ENCODE measurements at places on chromosomes 11 and 22.

DNA sequence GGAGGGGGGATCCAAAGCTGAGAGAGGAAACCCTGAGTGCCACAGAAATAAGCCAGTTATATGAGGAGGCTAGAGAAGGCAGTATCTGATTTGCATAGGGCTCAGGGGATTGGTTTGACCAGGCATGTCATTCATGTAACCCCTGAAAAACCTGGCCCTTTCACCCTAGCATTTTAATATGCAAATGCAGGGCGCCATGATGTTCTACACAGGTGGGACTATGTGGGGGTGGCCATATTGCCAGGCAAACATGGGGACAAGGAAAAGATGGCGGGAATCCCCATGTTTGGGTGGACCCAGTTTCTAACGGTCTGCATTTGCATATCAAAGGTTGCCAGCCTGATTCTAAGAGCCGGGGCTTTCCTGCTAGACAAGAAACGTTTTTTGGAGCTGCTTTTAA, 27.2 kb downstream of the CSF2RB start:
- DNase-seq: no peak

- DNase-seq: no peak
These were observed 102.4 kb downstream of the MORC2 start for GRCh38 chr22:30866216-30866615.

DNA sequence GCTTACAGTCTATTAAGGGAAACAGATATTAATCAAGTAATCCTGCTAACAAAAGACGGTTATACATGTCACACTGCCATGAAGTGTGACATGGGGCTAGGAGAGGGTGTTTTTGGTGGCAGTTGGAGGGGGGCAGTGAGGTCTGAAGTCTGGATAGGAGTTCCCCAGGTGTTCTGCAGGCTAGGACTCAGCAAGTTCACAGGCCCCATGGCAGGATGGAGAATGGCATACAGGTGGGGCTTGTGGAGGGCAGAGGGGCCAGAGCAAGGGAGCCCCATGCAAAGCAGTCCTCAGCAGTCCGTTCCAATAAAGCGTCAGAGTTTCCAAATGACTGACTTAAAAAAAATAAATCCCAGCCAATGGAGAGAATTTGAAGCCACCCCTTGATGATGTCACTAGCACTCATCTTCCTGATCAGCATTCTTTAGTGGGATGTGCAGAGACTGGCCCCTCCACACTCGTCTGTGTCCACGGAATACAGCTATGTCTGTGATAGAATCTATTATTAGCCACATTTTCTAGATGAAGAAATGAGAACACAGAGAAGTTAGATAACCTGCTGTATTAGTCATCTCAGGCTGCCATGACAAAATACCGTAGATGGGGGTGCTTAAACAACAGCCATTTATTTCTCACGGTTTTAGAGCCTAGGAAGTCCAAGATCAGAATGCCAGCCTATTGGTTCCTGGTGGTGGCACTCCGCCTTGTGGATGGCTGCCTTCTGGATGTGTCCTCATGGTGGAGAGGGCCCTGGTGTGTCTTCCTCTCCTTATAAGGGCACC, 32.6 kb downstream of the PRDM11 start:
- no peak for DNase-seq

GRCh38 chr11:14826600-14826999, 65.4 kb downstream of the CYP2R1 start:
- DNase-seq: no peak

DNA sequence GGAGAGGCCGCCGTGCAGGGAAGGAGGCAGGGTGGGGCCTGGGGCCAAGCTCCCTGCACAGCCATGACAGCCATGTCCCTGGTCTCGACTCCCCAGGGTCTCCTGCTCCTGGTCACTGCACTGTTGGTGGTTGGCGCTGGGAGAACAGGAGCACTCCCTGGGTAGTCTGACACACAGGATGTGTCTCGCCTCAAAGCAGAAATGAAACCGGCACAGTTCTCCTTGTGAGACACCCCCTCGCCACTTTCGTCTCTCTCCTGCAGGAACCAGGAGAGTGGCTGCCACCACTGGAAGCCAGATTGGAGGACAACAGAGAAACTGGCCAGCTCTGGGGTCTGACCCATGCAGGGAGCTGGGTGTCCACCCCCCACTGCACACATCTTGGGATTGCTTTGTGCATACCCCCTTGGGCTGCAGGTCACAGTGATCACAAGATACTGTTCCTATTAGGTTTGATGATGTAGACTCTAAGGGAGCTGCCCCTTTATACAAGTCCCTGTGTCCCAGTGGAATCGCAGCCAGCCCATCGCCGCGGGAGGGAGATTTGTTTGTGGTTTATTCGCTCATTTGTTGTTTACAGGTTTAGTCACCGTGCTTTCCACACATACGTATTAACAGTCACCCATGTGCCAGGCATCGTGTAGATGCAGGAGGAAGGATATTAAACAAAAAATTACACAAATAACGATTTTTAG, 27.0 kb upstream of the YWHAH start:
- no peak for DNase-seq

DNA sequence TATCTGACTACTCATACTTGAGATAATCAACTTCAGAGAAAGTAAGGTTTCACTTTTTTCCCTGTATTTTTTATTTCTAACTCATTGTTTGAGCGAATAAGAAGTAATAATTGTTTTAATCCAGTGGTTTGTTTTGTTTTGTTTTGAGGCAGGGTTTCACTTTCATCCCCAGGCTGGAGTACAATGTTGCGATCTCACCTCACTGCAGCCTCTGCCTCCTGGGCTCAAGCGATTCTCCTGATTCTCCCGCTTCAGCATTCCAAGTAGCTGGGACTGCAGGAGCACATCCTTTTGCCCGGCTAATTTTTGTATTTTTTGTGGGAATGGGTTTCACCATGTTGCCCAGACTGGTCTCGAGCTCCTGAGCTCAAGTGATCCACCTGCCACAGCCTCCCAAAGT, 8.6 kb downstream of the GTF2H1 start:
- no peak for DNase-seq

GRCh38 chr22:50238755-50239154, 6.1 kb downstream of the TUBGCP6 start:
- no peak for DNase-seq

GRCh38 chr11:3340025-3340424, 38.9 kb downstream of the ZNF195 start:
- peak; percentile 62 for DNase-seq

- no peak for DNase-seq
These were observed 98.3 kb upstream of the HSD17B12 start for GRCh38 chr11:43582024-43582862.

DNA sequence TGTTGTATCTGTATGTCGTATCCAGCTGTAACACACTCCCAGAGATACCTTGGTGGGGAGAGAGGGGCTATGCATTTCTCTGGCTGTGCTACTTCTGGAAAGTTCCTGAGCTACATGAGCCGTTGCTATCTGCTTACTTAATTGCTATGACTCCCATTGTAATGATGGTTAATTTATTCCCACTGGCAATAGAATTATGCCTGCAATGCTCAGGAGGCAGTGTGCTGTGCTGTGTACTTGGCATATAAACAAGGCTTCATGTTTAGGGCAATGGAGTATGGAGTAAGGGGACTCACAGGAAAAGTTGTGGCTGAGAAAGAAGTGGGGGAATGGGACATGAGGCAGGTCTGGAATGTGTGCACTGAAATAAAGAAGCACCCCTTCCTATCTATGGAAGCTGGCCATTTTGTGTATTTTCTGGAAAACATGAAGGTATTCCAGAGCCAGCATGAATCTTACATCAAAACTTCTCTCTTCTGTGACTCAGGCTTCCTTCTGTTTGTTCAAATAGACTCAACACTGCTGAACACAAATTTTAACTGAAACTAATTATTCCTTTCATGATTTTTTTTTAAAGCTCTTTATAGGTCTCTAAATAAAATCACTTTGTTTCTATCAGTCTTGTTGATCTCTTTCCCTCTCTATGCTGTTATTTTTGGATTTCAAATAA, 40.6 kb downstream of the CD44 start:
- no peak for DNase-seq

- no peak for DNase-seq
These were observed 112.8 kb downstream of the WNT7B start for GRCh38 chr22:45863981-45864751.

DNA sequence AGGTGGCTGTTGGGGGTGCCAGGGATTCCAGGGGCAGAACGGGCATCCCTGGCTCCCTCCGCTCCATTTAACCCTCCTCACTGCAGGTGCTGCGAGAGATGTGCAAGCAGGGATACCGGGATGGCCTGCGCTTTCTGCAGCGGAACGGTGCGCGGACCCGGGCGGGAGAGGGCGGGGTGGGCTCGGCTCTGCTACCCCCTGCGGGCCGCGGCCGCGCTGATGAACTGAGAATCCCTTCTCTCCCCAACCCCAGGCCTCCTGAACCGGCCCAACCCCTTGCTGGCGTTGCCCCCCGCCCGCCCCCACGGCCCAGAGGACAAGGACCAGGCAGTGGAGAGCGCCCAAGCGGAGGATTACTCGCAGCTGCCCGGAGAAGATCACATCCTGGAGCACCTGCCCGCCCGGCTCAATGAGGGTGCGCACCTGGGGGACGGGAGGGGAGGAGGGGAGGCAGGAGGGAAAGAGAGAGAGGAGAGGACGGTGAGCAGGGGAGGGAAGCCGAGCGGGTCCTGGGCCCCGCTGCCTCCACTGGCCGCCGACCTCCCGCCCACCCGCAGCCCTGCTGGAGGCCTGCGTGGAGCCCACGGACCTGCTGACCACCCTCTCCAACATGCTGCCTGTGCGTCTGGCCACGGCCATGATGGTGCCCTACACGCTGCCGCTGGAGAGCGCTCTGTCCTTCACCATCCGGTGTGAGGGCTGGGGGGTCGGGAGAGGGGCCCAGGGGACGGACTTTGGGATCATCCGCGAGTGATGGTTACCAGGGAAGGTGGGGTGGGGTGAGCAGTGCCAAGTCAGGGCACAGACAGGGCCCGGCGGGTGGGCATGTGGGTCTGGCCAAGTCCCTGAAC, 4.1 kb upstream of the CRACR2B start:
- no peak for DNase-seq

GRCh38 chr22:32644252-32645100, 157.0 kb upstream of the TIMP3 start:
- DNase-seq: no peak

DNA sequence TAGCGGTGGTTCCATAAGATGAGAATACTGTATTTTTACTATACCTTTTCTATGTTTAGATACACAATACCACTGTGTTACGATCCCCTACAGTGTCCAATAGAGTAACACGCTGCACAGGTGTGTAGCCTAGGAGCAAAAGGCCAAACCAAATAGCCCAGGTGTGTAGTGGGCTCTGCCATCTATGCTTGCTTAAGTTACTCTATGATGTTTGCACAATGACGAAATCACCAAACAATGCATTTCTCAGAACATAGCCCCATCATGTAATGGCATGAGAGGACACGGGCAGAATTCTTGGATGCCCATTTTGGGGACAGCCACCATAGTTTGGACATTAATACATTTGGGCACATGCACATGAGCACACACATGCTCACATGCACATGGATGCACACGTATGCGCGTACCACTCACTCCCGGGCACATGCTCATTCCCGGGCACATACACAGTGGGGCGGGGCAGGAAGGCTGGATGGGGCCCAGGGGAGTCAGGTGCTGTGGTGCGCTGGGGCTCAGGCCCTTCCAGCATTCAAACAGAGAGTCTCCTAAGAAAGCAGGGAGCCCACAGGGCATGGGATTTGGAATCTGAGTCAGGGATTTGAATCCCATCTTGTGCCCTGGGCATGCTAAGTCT, 51.1 kb downstream of the RTN4R start:
- no peak for DNase-seq

GRCh38 chr11:46352063-46352841, 5.0 kb downstream of the DGKZ start:
- no peak for DNase-seq

DNA sequence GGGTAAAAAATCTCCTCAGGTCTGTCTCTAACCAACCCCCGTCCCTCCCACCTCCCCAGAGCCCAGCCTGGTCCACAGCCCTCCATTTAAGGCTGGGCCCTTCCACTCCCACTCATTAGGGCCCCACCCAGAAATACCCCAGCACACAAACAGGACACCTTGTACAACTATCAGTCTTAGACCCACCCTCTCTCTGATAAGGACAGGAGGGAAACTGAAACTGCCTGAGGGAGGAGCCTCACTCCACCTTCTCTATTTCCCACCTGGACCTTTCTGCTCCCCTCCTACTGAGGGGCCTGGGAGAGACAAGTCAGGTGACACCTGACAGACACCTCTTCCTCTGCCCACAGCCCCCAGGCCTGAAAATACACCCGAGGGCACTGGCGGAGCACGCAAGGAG, 90.2 kb downstream of the PLEKHA7 start:
- no peak for DNase-seq

DNA sequence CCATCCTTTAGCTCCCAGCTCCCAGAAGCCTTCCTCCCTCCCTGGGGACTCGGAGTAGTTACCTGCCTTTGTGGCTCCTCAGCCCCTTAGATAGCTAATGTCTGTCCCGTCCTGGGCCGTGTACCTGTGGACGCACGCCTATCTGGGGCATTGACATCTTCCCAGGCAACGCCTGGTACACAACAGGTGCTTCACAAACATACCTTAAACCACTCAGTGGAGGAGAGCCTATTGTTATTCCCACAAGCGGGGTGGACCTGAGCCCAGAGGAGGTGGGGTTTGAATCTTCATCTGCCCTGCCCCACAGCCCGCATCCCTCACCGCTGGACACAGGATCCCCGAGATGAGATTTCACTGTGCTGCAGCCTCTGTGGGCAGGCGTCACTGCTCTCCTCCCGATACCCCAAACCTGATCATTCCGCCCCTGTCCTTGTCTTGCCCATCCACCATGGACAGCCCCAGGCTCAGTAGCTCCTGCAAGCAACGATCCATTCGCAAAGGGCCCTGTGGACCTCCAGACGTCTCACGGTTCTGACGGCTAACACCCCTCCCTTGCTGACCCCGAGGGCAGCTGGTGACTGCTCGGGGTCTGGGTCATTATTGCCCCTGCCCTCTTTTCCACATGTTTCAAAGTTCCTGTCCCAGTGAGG, 73.8 kb upstream of the SHISAL1 start:
- DNase-seq: no peak

- no peak for DNase-seq
These were observed 14.9 kb downstream of the TMEM258 start for GRCh38 chr11:61777234-61778090.

DNA sequence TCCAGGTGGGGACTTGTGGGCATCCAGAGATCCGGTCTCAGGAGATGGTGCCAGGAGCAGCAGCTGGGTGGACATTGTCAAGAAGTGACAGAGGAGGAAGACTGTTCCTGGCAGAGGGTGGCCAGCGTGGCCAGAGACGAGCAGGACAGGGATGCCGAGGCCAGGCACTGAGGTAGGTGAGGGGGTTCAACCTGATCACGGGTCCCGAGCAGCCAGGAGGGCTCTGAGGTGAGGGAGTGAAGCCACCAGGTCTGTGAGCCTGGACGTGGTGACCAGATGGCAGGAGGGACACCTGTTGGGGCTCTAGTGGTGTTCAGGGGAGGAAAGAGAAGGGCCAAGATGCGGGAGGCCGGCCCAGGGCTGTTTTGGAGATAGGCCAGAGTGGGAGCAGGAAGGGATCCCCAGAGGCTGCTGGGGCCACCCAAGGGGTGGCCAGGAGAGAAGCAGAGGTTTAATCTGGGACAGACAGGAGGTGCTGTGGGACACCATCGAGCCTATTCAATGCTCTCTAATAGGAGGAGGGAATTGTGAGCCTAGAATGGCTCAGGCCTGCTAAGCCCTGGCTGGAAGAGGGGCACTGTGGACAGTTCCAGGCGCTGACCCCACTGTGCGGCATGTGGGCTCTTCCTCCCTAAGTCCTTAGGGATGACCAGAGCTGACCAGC, 6.3 kb downstream of the PPM1F start:
- DNase-seq: no peak

- DNase-seq: no peak
These were observed 46.4 kb upstream of the FTH1 start for GRCh38 chr11:62013537-62014476.

- no peak for DNase-seq
These were observed 606 bp downstream of the RASSF7 start for GRCh38 chr11:561148-562003.

- no peak for DNase-seq
These were observed 24.7 kb upstream of the PANX2 start for GRCh38 chr22:50145721-50146438.

Measured in amniotic stem cell (primary cell).